T-helper 17 cell (primary cell): ENCODE measurements at places on chromosomes 7 and 10. TPM values are rescaled to one million over a fixed set of nuclear protein-coding genes. Genes with fewer than 3 reads are reported as not detected.

Gene TEX36
- total RNA-seq, result not detected

Gene ATOH7
- total RNA-seq, result not detected

Gene MSANTD7
- total RNA-seq, result 23.2 TPM

Gene PAX4
- total RNA-seq, result not detected

Gene KCTD7
- total RNA-seq, result 27.0 TPM

Gene KLLN
- total RNA-seq, result 0.21 TPM

Gene TSPAN15
- 28.7 TPM for total RNA-seq

Gene PON1
- total RNA-seq, result not detected

Gene CRHR2
- total RNA-seq, result not detected
